ENCODE measurements at places on chromosomes 6 and 20.

DNA sequence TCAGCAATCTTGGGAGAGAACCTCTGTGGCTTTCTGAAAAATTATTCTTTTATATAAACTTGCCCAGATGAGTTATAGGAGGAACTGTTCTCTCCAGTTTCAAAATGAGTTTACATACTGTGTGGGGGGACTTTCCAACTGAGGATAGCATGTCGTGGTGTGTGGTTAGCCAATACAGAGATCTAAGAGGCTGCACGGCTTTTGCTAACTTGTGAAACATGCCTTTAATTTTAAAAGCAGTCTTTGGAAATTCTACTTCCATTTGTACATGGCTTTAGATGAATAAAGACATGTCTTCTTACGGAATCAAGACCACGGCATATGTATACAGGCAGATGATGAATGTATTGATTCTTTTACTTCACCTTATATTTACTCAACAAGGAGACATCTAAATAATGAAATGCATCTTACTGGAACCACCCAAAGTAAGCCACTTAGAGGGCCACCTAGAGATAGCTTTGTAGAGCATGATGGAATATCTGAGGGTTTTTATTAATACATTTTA is 39.8 kb downstream of the HIVEP1 start:
- DNase-seq: peak; percentile 75

DNA sequence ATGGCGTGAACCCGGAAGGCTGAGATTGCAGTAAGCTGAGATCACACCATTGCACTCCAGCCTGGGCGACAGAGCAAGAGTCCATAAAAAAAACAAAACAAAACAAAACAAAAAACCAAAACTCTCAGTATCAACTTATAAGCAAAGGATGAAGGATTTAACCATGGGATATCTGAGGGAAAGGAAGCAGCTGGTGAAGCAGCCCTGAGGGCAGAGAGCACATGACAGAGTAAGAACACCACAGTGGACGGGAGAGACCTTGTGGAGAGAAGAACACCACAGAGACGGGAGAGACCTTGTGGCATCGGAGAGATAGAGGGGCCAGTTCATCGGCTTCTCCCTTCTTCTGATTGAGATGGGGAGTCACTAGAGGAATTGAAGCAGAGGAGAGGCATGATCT is 697.2 kb downstream of the HDGFL1 start:
- DNase-seq: no peak

DNA sequence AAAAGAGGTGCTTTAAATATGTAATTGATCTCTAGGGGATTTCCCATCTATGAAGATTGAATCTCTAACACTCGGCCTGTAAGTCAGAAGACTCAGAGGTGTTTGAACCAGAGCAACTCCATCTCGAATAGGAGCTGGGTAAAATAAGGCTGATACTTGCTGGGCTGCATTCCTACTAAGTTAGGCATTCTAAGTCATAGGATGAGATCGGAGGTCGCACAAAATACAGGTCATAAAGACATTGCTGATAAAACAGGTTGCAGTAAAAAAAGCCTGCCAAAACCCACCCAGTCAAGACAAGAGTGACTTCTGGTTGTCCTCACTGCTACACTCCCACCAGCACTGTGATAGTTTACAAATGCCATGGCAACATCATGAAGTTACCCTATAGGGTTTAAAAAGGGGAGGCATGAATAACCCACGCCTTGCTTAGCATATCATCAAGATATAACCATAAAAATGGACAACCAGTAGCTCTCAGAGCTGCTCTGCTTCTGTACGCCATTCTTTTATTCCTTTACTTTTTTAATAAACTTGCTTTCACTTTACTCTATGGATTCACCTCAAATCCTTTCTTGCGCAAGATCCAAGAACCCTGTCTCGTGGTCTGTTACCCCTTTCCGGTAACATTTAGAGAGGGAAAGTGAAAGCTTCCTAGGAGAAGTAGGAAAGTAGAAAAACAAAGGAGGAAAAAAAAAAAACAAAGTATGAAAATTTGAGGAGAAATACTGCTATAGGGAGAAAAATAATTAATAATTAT is 129.7 kb upstream of the PHACTR1 start:
- no peak for DNase-seq

GRCh38 chr6:69802995-69803394 is 6.2 kb upstream of the LMBRD1 start:
- DNase-seq: no peak

DNA sequence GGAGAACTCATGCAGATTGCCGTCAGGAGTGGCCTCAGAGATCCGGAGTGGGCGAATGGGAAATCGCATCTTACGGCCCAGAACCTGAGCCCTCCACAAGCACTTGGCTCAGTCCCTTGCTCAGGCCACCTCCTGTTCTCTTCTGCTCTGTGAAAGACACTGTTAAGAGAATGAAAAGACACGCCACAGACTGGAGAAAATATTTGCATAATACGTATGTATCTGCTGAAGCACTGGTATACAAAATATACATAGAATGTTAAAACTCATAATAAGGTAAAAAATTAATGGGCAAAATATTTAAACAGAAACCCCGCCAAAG is 838 bp upstream of the POM121L2 start:
- no peak for DNase-seq

- no peak for DNase-seq
Observed at GRCh38 chr6:136401749-136402148, 112.1 kb upstream of the BCLAF1 start.

DNA sequence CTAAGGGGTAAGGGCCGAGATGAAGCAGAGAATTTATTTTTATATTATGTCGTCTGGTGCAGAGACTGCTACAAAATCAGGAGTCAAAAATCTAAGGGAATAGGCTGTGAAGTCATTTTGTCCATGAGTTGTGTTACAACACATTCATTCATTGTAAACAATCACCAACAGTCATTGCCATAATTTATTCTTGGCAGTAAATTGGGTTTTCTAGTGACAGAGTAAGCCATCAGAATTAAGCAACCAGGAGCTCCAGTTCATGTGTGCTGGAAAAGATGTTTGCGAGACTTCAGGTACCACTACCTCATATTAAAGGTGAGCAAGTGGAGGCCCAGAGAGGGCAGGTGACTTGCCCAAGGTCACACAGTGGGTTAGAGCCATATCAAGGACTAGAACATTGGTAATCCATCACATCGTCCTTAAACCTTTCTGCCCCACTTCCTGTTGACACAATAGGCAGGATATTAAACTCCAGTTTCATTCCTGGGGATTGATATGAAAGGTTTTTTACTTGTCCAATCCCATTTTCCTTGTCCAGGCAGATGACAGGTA is 46.0 kb downstream of the E2F3 start:
- no peak for DNase-seq

DNA sequence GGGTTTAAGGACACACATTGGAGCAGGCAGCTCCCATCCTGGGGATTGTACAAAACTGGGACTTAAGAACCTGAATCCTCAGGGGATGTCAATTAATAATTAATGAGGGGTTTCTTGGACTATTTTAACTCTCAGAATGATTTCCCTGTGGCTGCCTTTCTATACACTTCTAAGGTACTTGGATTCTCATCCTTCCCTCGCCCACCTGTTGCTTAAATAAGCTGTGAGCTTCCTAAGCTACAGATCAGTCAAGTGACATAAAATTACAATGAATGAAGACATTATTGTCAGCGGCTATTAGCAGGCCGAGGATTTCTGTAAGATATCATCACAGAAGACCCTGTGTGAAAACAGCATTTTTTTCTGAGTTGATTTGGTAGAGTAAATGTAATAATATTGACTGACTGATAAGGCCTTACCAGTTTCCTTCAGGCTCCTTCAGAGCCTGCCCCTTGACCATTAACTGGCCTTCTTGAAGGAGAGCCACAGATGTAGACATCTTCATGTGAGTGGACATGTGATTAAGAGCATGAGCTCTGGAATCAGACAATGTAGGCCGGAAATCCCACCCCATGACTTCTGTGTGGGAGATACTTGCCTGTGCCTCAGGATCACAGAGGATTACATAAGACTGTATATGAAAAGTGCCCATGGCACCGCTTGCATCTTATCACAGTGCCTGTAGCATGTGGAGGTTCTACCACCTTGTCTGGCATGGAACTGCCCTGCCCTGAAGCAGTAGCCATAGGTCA is 101.7 kb downstream of the TULP4 start:
- no peak for DNase-seq

DNA sequence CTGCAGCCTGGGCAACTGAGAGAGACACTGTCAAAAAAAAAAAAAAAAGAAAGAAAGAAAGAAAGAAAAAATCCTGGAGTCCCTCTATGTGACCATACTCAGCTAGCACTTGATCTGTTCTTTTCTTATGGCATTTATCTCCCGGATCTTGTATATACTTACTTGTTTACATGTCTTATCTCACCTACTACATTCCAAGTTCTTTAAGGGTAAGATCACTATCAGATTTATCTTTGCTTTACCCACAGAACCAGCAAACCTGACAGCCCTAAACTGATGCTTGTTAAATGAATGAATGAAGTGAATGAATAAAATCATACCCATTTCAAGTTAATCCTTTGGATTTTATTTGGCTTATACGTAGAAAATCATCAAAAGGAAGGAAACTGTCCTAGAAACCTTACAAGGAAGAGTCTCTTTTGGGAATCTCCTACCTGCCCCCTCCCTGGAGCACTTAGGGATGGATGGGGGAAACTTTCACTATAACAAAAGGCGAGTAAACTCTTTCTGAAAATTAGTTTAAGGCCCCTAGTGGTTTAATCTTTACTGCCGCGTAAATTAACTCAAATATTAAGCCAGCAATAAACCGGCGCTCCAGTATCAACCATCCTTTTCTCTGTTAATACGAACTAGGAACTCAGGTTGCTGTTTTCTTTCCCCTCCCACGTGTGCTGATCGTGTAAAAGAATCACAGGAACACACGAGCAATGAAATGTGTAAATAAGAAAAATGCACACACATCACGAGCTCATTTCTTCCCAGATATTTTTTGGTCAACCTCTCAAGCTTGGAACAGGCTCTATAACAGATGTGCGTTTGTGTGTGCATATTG is 1.3 kb upstream of the UTRN start:
- no peak for DNase-seq

GRCh38 chr20:37774156-37774555 is 80.3 kb downstream of the CTNNBL1 start:
- DNase-seq: no peak

GRCh38 chr6:36685926-36686667 is 7.6 kb downstream of the CDKN1A start:
- no peak for DNase-seq

GRCh38 chr6:43771858-43772680 is 2.1 kb downstream of the VEGFA start:
- DNase-seq: peak; percentile 80

DNA sequence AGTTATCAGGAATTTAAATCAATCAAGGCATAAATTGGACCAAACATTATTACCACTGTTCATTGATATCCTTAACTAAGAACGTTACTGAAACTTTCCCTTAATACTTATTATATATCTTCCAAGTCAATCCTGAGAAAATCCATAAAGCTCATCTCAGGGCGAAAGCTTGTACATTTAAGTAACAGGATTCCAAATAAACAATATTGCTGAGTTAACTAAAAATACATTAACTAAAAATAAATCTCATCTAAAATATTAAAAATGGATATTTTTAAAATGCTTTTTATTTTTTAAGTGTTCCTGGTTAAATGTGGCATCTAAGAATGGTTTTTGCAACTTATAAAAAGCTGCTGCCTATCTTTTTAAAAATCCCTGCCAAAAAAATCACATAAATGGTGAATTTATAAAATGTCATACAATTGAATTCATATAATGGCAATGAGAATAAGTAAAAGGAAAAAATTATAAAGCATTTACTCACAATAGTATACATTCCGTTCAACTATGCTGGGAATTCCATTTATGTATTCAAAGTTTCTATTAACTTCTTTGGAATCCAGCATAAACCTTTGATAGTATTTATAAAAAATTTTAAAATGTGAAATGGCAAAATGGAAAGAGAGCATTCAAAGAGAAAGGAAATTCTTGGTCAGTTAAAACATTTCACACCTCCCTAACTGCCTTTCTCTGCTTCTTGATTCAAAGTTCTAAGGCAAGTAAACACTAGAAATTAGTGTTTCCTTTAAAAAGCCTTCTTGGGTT is 20.8 kb upstream of the GMDS start:
- no peak for DNase-seq

DNA sequence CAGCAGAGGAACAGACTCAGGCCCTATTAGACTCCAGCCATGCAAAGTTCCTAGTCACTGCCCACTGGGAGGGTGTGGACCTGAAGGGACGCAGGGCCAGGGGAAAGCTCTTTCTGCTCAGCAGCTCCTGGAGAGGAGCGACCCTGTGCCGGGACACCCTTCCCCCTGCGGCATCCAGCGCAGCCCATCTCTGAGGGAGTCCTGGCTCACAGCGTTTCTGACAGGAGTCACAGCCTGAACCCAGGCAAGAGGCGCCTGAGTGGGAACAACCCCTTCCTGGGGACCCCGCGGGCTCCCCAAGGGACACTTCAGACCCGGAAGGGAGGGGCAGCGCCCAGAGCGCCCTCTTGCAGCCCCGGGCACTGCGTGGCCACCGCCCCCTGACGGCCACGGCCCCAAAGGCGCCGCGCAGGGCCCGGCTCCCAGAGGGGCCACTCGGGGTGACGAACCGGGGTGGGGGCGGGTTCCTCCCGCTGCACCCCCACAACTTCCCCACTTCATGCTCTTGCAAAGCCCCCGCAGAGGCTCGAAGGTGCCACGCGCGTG is 862 bp downstream of the UCKL1 start:
- DNase-seq: peak; percentile 64

DNA sequence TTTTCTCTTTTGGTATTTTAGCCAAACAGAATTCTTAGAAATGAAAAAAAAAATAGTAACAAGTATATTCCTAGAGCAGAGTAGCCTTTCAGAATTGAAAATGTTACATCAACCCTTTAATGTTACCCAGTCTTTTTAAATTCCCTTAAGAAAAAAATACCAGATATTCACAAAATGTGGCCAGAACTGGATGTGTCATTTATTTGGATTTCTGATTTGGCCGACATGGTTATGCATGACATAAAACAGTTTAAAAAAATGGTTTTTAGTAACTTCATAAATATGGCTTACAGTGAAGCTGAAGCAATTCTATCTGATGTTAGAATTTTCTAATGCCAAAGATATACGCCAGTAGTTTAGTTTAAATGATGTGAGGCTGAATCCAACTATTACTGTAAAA is 112.0 kb downstream of the ATXN1 start:
- DNase-seq: no peak

GRCh38 chr6:170083236-170084051 is 207.4 kb downstream of the DLL1 start:
- no peak for DNase-seq
